ENCODE measurements at places on chromosomes 11 and 22.

DNA sequence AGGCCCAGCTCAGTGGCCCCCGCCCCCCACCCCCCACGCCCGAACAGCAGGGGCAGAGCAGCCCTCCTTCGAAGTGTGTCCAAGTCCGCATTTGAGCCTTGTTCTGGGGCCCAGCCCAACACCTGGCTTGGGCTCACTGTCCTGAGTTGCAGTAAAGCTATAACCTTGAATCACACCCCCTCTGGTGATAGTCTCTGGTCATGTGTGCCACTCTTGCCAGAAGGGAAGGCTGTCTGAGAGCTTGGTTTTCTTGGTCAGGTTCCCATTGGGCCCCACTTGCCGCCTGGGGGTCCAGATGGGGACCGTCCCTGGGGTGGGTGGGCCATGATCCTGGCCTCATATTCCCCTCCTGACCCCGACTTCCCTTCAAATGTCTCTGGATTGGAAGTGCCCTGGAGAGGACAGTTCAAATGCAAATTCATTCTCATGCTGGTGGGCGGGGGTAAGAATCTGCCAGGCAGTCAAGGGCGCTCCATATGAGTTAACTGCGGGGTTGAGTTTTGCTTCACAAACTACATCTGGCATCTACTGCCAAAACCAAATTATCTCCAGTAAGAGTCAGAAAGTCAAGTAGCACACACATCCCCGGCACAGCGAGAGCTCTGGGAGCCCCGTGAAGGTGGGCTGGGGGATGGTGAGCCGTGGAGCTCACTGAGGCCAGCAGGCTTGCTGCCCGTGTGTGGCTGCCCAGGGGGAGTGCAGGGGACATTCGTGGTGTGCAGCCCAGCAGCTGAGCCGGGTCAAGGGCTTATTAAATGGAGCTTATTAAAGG is 35.7 kb downstream of the B3GAT1 start:
- DNase-seq = no peak

GRCh38 chr11:77086521-77087472 is 15.8 kb upstream of the OMP start:
- DNase-seq = no peak

- no peak for DNase-seq
Measured at GRCh38 chr22:48618326-48618725, 1209.3 kb downstream of the BRD1 start.

- DNase-seq = no peak
Measured at GRCh38 chr11:94203070-94203469, 74.4 kb downstream of the PANX1 start.

DNA sequence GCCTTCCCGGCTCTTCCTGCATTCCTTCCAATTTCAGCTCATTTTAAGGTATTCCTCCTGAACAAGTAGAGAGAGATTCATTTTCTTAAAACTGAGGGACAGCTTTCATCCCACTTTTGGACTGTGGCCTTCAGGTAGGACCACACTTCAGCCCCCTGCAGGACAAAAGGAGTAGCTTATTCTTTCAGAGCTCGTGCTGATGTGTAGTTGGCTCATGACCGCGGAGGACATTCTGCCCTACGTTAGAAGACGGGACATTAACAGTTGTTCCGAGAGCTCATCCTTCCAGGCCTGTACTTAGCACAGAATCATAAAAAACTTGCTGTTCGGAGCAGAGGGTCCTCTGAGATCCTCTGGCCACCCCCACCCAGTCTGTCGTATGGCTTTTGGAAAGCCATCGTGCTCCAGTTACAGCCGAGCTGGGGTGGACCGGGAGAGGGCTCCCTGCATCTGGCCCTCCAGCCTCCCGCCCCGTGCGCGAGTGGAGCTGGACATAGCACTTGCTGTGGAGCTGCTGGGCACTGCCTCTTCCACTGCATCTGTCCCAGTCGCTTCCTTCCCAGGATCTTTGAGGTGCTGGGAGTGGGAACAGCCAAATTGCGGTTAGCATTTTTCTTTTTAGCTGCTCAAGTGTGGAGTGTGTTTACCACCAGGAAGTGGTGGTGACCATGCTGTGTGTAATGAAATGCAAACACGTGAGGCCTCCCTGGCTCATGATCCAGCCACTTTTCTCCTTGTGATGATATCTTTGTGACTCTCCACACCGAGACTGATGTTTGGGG is 250.3 kb downstream of the TBC1D22A start:
- DNase-seq = no peak

DNA sequence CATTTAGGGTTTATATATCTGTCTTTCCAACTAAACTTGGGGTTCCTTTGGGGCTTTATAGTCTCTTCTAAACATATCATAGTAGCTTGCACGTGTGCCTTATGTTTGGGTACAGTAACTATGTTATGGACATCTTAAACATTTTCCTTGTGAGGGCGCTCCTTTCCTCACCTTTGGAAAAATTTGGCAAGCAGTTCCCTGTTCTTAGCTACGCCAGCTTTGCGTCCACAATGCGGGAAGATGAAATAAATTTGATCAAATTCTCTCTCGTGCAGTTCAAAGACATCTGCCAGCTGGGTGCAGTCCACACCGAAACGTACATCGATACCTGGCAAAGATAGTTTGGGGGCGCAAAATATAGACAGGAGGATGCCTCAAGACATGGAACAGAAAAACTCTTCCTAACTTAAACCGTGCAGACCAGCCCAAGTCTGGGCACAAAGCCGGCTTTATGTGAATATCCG is 548 bp downstream of the FDXACB1 start:
- no peak for DNase-seq

- no peak for DNase-seq
Measured at GRCh38 chr22:23183061-23183698, 2.9 kb downstream of the BCR start.

DNA sequence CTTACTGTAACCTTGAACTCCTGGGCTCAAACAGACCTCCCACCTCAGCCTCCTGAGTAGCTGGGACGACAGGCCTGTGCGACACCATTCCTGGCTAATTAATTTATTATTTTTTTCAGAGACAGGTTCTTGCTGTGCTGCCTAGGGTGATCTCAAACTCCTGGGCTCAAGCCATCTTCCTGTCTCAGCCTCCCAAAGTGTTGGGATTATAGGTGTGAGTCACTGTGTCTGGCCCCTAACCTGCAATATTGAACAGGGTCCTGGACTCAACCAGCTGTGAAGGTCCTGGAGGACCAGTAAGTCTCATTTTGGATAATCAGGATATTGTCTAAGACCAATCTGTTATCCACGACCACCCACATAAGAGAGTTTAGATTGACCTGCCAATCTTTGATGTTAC is 15.2 kb downstream of the CCDC134 start:
- no peak for DNase-seq

- DNase-seq = no peak
Measured at GRCh38 chr11:114307524-114308203, 11.5 kb downstream of the NNMT start.

DNA sequence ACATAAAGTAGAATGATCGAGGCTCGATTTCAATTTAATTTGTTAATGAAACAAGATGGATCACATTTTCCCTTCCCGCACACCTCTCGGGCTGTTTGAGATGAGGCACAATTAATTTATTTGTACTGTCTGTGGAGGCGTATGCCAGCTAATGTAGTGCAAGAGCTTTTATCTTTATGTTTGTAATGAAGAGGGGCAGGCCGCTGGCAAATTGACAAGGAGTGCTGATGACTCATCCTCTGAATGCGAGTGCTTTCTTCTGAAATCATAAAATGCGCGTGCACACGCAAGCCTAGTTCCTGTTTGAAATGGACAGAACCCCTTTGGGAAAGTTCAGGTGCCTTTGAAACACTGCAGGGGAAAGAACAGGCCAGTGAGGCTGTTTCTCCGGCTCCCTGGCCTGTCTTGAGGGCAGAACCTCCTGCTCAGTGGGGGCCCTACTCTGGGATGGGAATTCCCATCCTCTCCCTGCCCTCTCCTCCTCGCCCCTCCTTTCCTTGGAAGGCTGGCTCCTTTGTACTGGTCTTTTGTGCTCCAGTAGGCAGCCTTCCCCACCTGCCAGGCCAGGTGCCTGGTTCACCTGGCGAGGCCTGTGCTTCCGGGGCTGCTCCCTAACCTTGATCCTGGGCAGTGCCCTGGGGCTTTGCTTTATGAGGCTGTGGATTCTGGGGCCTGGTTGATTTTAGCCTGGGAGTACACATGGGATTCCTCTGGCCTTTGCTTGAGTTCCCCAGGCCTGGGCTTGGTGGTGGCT is 50.3 kb downstream of the TEAD1 start:
- no peak for DNase-seq

- no peak for DNase-seq
Measured at GRCh38 chr22:41488076-41488475, 19.2 kb downstream of the ACO2 start.

DNA sequence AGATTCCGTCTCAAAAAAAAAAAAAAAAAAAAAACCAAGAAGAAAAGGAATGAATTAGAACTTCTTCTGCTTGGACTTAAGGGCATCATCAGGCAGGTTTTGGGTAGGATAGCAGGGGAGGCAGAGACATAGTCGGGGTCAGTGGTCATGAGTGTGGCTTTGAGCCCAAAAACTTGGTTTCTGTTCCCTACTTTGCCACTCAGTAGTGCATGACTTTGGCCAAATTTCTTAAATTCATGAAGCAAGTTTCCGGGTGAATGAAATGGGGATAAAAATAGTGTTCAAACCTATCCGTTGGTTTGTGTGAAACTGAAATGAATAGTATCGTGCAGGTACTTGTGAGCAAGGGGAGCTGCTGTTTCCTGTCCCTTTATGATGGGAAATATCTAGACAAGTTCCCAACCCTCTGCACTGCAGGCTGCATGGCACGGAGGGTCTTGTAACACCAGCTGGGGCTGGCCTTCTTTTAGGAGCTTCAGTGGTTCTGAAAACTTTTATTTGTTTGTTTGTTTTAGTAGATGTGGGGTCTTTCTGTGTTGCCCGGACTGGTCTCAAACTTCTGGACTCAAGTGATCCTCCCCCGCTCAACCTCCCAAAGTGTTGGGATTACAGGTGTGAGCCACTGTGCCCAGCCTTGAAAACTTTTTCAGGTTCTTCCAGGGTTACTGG is 18.4 kb downstream of the NEAT1 start:
- no peak for DNase-seq

GRCh38 chr11:81359476-81359875 is 1374.2 kb downstream of the FAM181B start:
- no peak for DNase-seq

DNA sequence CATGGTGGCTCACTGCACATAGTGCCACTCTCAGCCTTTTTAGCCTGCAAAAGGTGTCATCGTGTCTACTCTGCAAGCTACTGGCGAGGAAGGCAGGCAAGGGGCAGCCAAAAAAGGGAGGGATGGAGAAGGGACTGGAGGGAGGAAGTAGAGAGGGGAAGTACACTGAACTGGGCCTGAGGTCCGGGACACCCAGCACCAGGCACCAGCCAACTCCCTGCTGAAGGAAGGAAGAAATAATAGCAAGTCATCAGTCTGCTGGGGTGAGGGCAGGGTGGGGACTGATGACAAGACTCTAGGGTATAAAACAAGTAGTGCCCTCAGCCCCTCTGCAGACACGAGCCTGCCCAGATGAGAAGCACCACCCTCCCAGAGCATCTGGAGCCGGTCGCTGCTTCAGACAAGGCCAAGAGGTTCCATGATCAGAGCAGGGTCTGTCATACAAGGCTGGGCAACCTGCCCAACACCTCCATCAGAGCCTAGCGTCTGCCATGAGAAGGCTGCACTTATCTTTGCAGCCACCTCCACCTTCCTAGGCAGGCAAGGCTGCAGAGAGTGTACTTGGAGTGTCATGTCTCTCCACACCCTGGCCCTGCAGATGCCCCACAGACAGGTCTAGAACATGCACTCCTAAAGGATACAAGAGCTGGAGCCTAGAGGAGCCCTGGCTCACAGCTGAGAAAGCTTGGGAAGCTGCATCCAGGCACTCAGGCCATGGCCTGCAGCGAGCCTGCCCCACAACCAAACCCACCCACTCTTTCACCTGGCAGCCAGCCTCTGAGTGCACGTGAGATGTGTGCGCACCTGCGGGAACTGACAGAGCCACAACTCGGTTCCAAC is 9.0 kb upstream of the COMT start:
- no peak for DNase-seq

GRCh38 chr11:48024635-48025071 is 44.3 kb downstream of the PTPRJ start:
- no peak for DNase-seq

- no peak for DNase-seq
Measured at GRCh38 chr11:58927393-58928106, 11.7 kb upstream of the GLYATL1 start.

DNA sequence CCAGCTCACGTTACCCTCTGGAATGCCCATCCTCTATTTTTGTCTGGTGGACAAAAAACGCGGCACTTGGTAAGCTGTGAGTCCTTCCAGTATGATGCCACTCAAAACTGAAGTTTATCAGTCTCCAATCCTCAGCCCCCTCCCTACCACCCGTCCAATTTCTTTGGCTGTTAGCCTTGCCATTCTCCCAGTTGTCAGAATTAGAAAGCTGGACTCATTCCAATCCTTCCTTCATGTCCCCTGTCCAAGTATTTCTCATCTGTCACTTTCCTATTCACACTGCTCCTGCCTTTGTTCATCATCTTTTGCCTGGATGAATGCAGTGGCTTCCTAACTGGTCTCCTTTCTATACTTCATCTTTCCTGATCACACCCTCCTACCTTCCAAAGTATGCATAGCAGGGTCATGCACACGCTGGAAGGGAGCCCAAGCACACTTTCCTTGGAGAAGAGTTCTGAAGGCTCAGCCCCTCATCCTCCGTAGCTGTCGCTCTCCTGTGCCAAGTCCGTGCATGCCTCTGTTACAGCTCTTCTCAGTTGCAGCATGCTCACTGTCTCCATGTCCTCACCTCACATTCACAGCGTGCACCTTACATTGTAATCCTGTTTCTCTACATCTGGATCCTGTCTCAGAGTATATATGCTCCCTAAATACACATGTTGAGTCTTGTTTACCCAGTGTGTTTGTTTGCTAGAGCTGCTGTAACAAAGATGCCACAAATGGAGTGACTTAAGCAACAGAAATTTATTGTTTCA is 19.4 kb downstream of the APLP2 start:
- no peak for DNase-seq

GRCh38 chr11:105024394-105024793 is 1.4 kb upstream of the CASP5 start:
- no peak for DNase-seq

- no peak for DNase-seq
Measured at GRCh38 chr11:95268391-95268790, 37.4 kb upstream of the SESN3 start.

DNA sequence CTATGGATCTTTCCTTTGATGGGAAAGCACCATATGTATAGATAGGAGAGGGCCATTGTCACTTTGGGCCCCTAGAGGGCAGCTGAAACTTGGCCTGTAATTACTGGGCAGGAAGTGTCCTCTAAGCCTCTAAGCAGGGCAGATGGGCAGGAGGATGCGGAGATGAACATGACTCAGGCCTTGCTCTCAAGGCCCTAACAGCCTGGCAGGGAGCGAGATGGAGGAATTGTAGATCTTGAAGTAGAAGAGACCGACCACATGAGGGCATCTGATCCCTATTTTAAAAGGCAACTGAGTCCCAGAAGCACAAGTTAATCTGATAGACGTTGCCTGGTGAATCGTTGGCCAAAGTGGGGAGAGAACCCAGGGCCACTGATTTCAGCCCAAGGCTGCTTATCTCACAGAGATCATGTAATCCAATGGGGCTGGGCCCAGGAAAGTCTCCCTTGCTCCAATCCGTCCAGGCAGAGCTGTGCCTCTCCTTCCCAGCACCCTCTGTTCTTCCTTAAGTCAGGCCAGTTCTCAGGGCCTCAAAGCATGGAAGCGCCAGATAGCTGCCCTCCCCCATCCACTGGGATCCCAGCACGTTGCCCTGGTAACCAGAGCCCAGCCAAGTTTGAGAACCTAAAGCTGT is 2.5 kb upstream of the SEPTIN3 start:
- no peak for DNase-seq
